Chondrocyte (in vitro differentiated cells): ENCODE measurements at places on chromosomes 3 and 15. TPM values are rescaled to one million over a fixed set of nuclear protein-coding genes. Genes with fewer than 3 reads are reported as not detected.

ZPLD1 gene
- not detected in 3 replicates for total RNA-seq

VGLL3 gene
- total RNA-seq = 170 to 405 TPM (median 177 TPM) in 3 replicates

GREM1 gene
- total RNA-seq = 142 to 227 TPM (median 151 TPM) in 3 replicates

GOLGA8H gene
- 1.1 to 1.8 TPM (median 1.4 TPM) in 3 replicates for total RNA-seq

DNA sequence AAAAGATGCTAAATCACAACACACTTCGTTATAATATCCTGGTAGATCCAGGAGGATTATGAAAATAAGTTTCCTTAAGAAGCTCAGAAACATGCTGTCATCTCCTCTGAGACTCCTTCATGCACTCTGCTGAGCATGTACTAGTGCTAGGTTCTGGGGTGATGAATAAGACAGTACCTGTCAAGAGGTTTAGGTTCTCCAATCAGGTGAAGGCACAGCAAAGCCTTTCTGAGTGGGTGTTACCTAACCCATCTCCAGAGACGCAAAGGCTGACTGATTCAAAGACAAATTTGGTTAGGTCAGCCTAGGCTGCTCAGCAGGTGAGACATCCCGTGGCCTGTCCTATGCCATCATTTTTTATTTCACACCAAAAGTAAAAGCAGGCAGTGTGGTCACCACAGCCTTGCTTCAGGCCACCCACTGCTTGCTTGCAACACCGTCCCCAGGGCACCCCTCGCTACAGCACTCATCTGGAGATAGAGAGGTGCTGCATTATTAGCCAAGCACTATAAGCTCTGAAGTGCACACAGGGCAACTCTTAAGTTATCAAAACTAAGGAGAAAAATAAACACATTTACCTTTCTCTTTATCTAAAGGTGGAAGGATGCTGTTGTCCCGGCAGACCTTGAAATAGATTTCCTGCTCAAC, 117.2 kb downstream of the TJP1 start:
- DNase-seq = no peak

- DNase-seq = no peak
Measured at GRCh38 chr3:16150285-16150684, 24.2 kb upstream of the GALNT15 start.
